Stimulated activated CD8-positive, alpha-beta memory T cell treated with anti-CD3 and anti-CD28 coated beads, Interleukin-2, amount 100 ng/mL, for 1 hour (primary cell): ENCODE measurements at places on chromosomes 2 and 18.

DNA sequence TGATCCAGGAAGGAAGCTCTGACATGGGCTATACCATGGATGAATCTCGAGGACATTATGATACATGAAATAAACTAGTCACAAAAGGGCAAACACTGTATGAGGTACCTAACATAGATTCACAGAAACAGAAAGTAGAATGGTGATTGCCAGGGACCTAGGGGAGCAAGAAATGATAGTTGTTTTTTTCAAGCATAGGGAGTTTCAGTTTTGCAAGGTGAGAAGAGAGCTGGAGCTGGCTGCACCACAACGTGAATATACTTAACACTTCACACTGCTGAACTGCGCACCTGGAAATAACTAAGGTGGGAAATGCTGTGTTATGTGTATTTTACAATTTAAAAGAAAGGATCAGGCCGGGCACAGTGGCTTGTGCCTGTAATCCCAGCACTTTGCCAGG is 13.2 kb upstream of the AGAP1 start:
- no peak for DNase-seq

GRCh38 chr2:200702044-200702443 is 109.7 kb upstream of the BZW1 start:
- no peak for DNase-seq

- DNase-seq: no peak
These were observed 29.3 kb upstream of the SCN9A start for GRCh38 chr2:166404831-166405568.

DNA sequence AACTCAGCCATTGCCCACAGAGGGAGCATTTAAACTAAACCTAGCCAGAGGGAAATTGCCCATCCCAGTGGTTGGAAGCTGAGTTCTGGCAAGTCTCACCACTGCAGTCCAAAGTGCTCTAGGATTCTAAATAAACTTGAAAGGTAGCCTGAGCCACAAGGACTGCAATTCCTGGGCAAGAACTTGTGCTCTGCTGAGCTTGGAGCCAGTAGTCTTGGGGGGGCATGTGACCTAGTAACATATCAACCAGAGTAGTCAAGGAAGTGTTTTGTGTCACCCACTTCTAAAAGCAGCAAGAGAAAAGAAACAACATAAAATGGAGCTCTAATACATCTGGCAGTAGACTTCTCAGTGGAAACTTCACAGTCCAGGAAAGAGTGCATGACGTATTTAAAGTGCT is 167.0 kb downstream of the PTH2R start:
- no peak for DNase-seq

DNA sequence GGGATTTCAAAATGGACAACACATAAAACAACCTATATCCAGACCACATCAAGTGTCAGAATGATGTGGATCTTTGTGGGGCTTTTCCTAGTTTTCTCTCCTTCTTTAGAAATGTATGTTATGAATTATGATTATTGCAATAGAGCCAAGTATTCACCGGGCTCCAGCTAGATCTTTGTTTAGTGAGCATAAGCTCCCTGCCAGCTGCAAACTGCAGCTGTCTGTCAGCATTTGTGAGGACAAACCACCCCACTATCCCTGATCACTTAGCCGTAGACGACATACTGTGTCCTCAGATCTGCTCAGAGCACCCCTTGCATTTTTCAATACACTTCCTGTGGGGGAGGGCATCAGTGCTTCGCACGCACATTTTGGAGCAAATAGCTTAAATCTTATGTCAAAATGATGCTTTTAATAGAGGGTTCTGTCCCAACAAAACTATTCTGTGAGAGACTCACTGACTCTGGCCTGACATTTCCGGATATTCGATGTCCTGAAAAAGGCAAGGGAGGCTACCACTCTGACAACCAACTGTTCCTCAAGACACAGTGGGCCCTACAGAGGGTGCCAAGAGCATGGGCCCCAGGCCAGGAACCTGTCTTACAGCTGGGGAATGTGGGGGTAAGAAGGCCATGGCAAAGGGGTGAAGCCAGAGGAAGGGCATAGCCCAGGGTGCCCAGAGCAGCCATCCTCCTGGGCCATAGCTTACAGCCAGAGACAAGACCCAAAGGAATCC is 346.0 kb downstream of the ARHGAP15 start:
- DNase-seq: no peak
